ENCODE measurements at places on chromosomes 1 and 21. TPM values are rescaled to one million over a fixed set of nuclear protein-coding genes. Genes with fewer than 3 reads are reported as not detected.

GNAT2 gene
- 0.20 TPM for polyA plus RNA-seq

SPTA1 gene
- not detected for polyA plus RNA-seq

FMO1 gene
- not detected for polyA plus RNA-seq

CFHR2 gene
- not detected for polyA plus RNA-seq

SLC44A5 gene
- not detected for polyA plus RNA-seq

TTC13 gene
- polyA plus RNA-seq, result 4.1 TPM

IVNS1ABP gene
- polyA plus RNA-seq, result 64.0 TPM

MKNK1 gene
- 35.0 TPM for polyA plus RNA-seq

TSPEAR gene
- not detected for polyA plus RNA-seq

S1PR1 gene
- polyA plus RNA-seq, result 11.5 TPM

BEST4 gene
- polyA plus RNA-seq, result 0.39 TPM

LGR6 gene
- polyA plus RNA-seq, result 0.15 TPM

EXTL2 gene
- 11.7 TPM for polyA plus RNA-seq

EVA1C gene
- 22.2 TPM for polyA plus RNA-seq

ESRRG gene
- 0.09 TPM for polyA plus RNA-seq

AJAP1 gene
- 3.0 TPM for polyA plus RNA-seq

PRKAA2 gene
- 0.03 TPM for polyA plus RNA-seq

PKP1 gene
- polyA plus RNA-seq, result 155 TPM

HCRTR1 gene
- not detected for polyA plus RNA-seq

LCE1A gene
- not detected for polyA plus RNA-seq

CELA2B gene
- polyA plus RNA-seq, result not detected

CASZ1 gene
- polyA plus RNA-seq, result 4.3 TPM

GCSAML gene
- polyA plus RNA-seq, result not detected

FAF1 gene
- polyA plus RNA-seq, result 20.0 TPM

S100A14 gene
- polyA plus RNA-seq, result 1,954 TPM

CD1D gene
- 3.7 TPM for polyA plus RNA-seq

C1orf185 gene
- polyA plus RNA-seq, result not detected

INTS3 gene
- 35.5 TPM for polyA plus RNA-seq

MFN2 gene
- polyA plus RNA-seq, result 91.6 TPM

SLFNL1 gene
- 0.02 TPM for polyA plus RNA-seq

MX2 gene
- polyA plus RNA-seq, result not detected

VAV3 gene
- 3.5 TPM for polyA plus RNA-seq

ANKRD34A gene
- 1.1 TPM for polyA plus RNA-seq

KRTAP19-4 gene
- polyA plus RNA-seq, result not detected

OR2T33 gene
- polyA plus RNA-seq, result not detected

PLA2G2A gene
- polyA plus RNA-seq, result 0.10 TPM

LENEP gene
- polyA plus RNA-seq, result 0.16 TPM

PCAT6 gene
- polyA plus RNA-seq, result 2.4 TPM

PRDM15 gene
- polyA plus RNA-seq, result 5.8 TPM

S100A12 gene
- polyA plus RNA-seq, result 1.0 TPM

KCNK2 gene
- polyA plus RNA-seq, result 0.05 TPM

LIN28A gene
- 0.02 TPM for polyA plus RNA-seq

CENPL gene
- polyA plus RNA-seq, result 10.2 TPM

All from mammary epithelial cell (primary cell).